ENCODE measurements at places on chromosomes 16 and 17. TPM values are rescaled to one million over a fixed set of nuclear protein-coding genes. Genes with fewer than 3 reads are reported as not detected.

DNA sequence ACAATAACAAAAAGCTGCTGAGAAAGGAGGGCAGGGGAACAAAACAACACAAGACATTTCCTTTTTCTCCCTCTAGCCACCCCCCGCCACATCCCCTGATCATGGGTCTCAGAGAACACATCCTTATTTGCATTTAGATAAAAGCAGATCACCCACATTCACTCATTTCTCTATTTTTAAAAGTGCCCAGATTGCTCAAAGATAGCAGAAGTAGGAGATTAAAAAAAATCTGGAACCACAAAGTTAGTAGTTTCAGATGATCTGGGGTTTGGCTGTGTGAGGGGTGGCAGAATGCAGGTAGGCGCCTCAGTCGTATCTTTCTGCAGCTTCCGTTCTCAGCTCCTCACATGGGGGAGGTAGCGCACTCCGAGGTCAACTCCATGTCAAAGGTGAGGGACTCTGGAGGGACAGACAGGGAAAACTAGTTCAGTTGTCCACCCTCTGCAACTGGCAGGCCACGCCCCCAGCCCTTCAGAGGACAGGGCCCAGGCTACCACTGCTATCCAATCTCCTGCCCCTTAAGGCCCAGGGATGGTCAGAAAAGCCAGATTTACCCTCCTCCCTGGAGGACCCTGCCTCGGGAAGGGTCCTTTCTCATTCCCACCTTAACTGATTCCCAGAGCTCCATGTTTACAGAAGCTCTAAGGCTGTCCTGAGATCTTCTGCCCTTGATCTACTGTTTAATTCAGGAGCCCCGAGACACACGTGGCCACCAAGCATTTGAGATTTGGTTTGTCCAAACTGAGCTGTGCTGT, 27.3 kb downstream of the STAT5A start:
- no peaks in the 10 kb centered on the region for H3K36me3 ChIP-seq
- H3K4me1 ChIP-seq, result no peaks in the 10 kb centered on the region
- H3K27me3 ChIP-seq, result no peaks in the 10 kb centered on the region
- H3K27ac ChIP-seq, result no peak overlapping the region
- DNase-seq, result no peak

GRCh38 chr16:1102921-1103635, 7.0 kb upstream of the C1QTNF8 start:
- peaks cover 14% of the 10 kb centered on the region for H3K27me3 ChIP-seq
- peak; percentile 47 for DNase-seq
- H3K4me1 ChIP-seq, result no peaks in the 10 kb centered on the region

The SALL1 gene
- not detected for total RNA-seq

DNA sequence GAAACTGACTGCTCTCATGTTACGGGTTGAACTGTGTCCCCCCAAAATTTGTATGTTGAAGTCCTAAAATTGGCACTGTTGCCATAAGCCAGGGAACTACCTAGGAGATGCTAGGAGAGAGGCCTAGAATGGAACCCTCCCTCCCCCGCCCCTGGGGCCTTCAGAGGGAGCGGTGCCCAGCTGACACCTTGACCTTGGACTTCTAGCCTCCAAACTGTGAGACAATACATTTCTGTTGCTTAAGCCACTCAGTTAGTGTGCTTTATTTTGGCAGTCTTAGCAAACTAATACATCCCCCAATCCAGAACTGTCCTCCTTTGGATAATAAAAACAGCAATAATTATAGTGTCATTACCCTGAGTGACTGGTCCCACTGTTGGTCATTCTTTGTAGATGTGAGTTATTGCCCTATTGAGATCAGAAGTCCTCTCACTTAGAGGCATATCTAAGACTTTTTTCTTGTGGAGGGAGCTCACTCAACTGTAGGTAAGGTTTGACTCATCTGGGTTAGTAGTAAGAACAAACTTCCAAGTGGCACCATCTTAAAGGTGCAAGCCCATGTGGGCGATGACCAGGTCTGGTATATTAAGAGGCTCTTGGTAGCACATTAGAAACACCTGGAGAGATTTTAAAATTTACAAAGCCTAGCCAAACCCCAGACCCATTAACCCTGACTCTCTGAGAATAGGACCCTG, 93.0 kb upstream of the HLF start:
- H3K4me1 ChIP-seq, result peaks cover 16% of the 10 kb centered on the region
- no peak overlapping the region for H3K4me3 ChIP-seq
- no peak for DNase-seq
- H3K36me3 ChIP-seq, result no peaks in the 10 kb centered on the region
- no peaks in the 10 kb centered on the region for H3K27me3 ChIP-seq

The ZG16B gene
- total RNA-seq, result 17.0 TPM

DNA sequence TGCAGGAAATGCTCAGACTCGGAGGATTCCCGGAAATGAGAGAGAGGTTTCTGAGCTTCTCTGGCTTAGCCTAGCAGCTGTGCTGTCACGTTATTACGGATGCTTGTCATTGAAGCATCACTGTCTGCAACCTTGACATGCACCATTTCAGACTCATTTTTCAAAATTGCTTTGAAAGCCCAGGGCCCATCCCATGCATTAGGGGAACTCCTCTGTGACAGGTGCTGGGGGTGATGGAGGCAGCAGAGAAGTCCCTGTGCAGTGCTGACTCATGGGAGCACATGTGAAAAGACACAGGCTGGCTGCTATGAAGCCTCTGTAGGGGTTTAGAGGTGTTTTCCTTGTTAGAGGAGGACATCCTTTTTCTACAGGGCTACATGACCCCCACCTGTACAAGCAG, 214.0 kb upstream of the MPHOSPH6 start:
- H3K27ac ChIP-seq, result no peak overlapping the region
- DNase-seq, result no peak
- H3K4me3 ChIP-seq, result no peak overlapping the region
- no peaks in the 10 kb centered on the region for H3K36me3 ChIP-seq

- no peak overlapping the region for H3K4me3 ChIP-seq
- H3K4me1 ChIP-seq, result peaks cover 63% of the 10 kb centered on the region
- H3K36me3 ChIP-seq, result peaks cover 16% of the 10 kb centered on the region
- no peaks in the 10 kb centered on the region for H3K27me3 ChIP-seq
- H3K27ac ChIP-seq, result peak overlapping the region; percentile 85
Observed at GRCh38 chr17:15954222-15954621, 9.3 kb downstream of the ADORA2B start.

The KIF18B gene
- total RNA-seq, result 28.5 TPM

The SRP68 gene
- 60.8 TPM for total RNA-seq

GRCh38 chr17:38419508-38419981, 8.7 kb upstream of the ARHGAP23 start:
- no peaks in the 10 kb centered on the region for H3K36me3 ChIP-seq
- DNase-seq, result no peak
- H3K4me3 ChIP-seq, result no peak overlapping the region

The QRICH2 gene
- 2.2 TPM for total RNA-seq

The PRSS8 gene
- total RNA-seq, result 23.4 TPM

The MAP2K6 gene
- 8.4 TPM for total RNA-seq

DNA sequence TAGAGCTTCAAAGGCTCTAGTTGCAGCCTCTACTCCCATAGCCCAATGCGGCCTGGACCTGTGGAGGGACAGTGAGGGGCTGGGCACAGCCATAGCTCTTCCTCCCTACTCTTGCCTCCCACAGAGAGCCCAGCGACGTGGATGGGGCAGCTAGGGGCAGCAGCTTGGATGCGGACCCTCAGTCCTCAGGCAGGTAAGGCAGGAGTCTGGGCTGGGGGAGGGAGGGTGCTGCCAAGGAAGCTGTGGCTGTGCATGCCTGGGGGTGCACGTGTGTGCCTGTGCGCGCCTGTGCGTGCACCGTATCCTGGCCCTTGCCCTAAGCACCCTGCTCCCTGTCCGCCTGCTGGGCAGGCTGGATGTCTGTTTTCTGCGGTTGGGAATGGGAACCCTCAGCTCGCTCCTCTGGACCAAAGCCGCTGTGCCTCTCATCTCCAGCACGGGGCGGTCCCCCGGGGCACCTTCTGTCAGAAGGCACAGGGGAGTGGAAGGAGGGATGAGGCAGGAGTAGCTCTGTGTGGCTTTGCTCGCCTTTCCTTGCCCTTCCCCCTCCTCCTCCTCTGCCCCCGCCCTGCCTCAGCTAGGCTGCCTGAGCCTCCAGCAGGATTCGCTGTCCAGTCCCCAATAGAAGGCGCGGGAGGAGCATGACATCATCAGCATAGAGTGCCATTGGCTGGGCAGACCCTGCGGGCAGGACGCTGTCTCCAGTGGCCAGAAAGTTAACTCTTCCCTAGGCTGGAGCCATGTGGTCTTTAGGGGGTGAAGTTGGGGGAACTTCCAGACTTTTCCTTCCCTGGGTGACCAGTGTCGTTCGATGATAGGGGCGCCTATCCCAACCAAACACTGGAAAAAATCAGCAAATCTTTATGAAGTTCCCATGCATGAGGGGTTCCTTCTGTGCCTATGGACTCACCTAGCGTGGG, 797 bp downstream of the PRCD start:
- no peaks in the 10 kb centered on the region for H3K27me3 ChIP-seq
- H3K4me1 ChIP-seq, result peaks cover 9% of the 10 kb centered on the region
- H3K36me3 ChIP-seq, result no peaks in the 10 kb centered on the region

DNA sequence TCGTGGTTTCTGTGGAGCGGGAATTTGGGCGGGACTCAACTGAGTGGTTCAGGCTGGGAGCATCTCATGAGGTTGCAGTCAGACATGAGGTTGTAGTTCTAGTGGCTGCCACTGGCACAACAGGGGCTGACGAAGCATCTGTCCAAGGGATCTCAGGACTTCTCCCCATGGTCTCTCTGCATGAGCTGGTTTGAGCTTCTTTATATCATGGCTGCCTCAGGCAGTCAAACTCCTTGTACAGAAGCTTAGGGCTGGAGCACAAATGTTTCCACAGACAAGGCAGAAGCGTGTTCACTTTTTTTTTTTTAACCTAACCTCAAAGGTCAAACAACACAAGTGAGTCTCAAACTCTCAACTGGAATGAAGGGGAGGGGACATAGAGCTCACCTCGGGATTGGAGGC, 243.3 kb downstream of the MSI2 start:
- no peak overlapping the region for H3K27ac ChIP-seq
- no peak overlapping the region for H3K4me3 ChIP-seq
- no peak for DNase-seq
- no peaks in the 10 kb centered on the region for H3K27me3 ChIP-seq
- no peaks in the 10 kb centered on the region for H3K36me3 ChIP-seq

The TEX2 gene
- 44.2 TPM for total RNA-seq

DNA sequence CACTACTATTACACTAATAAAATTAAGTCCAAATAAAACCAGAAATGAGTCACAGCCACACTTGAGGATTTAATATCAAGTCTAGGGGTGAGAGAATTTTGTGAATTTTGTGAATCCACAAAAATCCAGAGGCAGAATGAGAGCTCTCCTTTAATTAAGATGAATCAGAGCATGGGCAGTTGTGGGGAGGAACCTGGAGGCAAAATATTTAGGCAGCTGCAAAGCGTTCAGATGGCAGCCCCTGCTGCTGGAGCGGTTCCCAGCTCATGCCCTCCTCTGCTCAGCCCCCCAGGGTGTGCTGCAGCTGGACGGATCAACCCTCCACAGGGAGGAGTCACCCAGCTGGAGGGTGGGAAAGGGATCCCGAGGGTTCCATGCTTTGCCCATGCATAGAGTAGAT, 43.4 kb upstream of the IRX6 start:
- no peaks in the 10 kb centered on the region for H3K4me1 ChIP-seq
- DNase-seq, result no peak
- H3K27me3 ChIP-seq, result no peaks in the 10 kb centered on the region
- H3K36me3 ChIP-seq, result no peaks in the 10 kb centered on the region
- H3K4me3 ChIP-seq, result no peak overlapping the region

DNA sequence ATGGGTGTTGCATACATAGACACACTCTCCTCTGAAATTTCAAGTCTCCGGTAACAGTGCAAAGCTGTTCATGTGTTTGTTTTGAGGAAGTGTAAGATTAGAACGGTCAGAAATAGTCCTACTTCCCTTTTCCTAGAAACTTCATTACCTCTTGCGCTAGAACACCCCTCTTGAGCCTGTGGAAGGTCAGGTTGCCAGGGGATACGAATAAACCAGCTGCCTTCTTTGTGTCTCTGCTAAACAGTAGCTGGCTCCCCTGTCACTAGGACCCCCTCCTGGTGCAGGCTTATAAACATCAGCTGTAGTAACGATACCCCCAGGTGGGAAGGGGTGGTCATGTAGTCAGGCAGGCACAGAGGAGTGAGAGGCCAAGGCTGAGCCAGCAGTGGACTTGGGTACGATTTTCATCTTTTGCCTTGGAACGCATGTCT, 113.4 kb upstream of the RCVRN start:
- no peak overlapping the region for H3K4me3 ChIP-seq
- H3K27me3 ChIP-seq, result peaks cover 22% of the 10 kb centered on the region
- H3K4me1 ChIP-seq, result no peaks in the 10 kb centered on the region
- no peak overlapping the region for H3K27ac ChIP-seq

- 0 out of 2 replicates have a peak, but pooled peaks cover 2% of the 10 kb centered on the region for H3K27me3 ChIP-seq
- no peaks in the 10 kb centered on the region for H3K4me1 ChIP-seq
- no peak overlapping the region for H3K4me3 ChIP-seq
- H3K36me3 ChIP-seq, result no peaks in the 10 kb centered on the region
- no peak overlapping the region for H3K27ac ChIP-seq
Observed at GRCh38 chr16:89195521-89196171, 4.7 kb downstream of the SLC22A31 start.

The HOXB4 gene
- total RNA-seq, result 0.22 TPM

All from PC-3 (cell line).